ENCODE measurements at places on chromosomes 12 and 14.
A peak's percentile ranks its signal among the peaks of the same experiment; 100 is the strongest.

DNA sequence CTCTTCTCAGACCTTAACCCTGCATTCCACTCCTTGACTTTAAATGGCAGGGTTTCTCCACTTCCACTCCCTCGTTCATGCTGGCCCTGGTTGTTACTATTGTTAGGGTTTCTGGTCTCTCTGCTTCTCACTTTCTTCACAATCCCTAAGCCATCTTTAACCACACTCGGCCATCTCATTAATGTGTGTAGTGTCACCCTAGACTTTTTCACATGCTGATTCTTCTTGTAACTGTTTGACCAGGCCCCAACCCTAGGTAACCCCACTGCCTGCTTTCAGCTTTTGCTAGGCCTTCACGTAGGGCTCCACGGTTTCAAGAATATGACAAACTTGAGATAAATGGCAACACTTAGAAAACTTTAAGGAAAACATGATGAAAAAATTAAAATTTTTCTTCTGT, 195.1 kb downstream of the IPO8 start:
- no peak for DNase-seq

- DNase-seq, result no peak
Measured at GRCh38 chr12:106032623-106032925, 106.2 kb downstream of the NUAK1 start.

- no peak for DNase-seq
Measured at GRCh38 chr12:93148412-93148811, 219.3 kb upstream of the EEA1 start.

DNA sequence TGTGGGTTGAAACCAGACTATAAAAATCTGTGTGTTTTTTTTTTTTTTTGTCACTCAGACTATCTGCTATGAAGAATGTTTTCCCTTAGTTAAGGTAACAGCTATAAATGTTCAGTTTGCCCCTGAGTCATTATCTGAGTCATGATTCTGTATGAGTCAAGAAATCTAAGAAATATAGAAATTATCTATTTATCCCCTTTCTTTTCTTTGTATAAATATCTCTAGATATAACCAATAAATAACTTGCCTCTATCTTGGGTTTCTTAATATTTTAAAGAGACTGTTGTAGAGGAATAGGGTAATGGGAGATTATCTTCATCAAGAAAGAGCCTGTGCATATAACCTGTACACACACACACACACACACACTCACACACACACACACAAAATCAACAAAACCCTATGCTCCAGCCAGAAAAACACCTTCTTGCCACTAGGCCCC, 161.7 kb upstream of the EEA1 start:
- DNase-seq, result no peak

DNA sequence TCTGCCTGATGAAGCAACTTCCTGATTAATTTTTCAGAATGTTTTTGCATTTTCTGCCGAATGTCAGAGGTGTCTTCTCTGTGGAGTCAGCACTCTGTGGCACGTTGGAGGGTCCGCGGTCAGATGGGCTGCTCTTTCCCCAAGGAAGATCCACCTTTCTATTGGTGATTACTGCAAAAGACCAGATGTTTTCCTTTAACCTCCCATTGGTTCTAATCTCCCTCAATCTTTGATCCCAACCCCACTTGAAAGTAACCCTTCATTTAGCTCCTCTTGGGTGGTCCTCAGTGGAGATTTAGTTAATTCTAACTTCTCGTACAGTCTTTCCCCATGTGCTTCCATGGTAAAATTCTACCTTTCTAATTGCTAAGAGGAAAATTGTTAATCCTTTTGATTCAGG, 397.7 kb upstream of the DDHD1 start:
- no peak for DNase-seq

DNA sequence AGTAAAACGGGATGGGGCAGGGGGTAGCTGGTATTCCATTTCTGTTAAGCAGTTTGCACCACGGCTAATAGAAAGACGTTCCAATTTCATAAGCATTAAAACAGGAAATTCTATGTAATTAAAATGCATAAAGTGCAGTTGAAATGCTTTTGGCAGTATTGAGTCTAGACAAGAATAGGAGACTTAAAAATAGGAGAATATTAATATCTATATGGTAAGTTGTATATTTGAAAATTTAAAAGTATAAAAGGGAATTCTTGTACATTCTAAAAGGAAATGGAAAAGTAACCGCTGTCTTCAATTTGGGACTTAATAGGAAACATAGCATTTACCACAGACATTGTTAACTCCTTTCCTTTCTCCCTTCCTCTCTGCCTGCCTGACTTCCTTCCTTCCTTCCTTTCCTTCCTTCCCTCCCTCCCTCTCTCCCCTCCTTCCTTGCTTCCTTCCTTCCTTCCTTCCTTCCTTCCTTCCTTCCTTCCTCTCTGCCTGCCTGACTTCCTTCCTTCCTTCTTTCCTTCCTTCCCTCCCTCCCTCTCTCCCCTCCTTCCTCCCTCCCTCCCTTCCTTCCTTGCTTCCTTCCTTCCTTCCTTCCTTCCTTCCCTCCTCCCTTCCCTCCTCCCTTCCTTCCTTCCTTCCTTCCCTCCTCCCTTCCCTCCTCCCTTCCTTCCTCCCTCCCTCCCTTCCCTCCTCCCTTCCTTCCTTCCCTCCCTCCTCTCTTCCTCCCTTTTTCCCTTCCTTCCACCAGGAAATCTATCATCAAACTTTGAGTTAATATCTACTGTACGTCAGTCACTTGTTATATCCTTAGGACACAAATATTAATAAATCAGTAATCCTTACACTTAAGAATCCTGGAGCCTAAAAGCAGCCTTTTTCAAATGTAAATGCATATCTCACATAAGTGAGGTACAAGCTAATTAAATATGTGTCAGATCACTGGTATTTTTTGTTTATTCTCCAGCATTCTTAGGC, 1049.3 kb downstream of the GALC start:
- no peak for DNase-seq

GRCh38 chr14:104723651-104724406, at the start of gene ADSS1:
Gene ADSS1, plus strand, starts transcription at chr14:104724229. Its CDS starts 42 bp downstream, at chr14:104724271.
- peak; percentile 73 for DNase-seq

DNA sequence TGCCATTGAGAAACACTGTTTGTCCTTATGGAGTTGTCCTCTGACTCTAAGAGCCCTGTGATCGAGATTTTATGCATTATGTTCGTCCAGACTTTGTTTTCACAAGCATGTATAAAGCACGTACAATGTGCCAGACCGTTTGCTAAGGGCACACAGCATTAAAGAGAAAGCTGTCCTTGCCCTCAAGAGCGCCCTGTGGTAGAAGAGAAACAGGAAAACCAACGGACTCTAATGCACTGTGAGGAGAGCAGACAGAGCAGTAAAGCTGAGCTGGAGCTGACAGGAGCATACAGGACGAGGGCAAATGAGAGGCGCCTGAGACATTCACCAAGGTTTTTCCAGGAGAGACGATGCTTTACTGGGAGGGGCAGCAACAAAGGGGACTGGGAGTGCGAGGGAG, 66.2 kb upstream of the OVCH1 start:
- no peak for DNase-seq

DNA sequence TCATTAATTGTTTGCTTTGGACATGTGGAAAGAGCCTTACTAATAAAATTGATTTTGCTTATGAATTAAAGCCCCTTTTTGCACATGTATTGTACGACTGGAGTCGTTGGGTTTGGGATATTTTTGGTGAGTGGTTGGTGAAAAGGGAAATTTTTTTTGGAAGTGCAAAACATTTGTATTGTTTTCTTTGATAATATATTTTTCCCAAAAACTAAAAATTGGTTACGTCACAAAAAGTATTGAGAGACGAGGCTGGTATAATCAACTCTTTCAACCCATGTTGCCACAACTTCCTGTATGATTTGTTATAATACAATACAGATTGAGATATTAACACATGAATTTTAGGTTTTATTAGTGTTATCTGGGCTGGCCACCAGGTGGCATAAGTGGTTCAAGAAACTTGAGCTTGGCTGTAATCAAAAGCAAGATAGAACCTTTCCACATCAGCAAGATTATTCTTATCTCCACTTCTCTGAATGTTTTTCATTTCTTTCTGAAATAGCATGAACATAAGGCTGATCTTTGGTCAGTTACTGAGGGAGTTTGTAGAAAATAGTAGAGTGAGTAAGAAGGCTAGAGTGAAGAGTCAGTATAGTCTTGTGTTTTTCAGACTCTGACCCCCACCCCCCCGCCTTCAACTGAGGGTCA, 8.7 kb downstream of the NGDN start:
- peak; percentile 40 for DNase-seq

DNA sequence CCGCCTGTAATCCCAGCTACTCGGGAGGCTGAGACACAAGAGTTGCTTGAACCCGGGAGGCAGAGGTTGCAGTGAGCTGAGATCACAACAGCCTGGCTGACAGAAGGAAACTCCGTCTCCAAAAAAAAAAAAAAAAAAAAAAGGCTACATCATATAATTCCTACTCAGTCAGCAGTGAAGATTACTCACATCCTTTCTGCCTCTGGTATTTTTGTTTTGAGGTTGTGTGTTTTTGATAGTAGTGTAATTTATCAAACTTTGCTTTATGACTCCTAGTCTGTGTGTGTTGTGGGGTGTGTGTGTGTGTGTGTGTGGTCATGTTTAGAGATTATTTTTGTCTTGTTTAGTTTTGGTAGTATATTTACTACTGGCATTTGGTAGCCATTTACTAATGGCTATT, 29.8 kb upstream of the DLGAP5 start:
- no peak for DNase-seq

DNA sequence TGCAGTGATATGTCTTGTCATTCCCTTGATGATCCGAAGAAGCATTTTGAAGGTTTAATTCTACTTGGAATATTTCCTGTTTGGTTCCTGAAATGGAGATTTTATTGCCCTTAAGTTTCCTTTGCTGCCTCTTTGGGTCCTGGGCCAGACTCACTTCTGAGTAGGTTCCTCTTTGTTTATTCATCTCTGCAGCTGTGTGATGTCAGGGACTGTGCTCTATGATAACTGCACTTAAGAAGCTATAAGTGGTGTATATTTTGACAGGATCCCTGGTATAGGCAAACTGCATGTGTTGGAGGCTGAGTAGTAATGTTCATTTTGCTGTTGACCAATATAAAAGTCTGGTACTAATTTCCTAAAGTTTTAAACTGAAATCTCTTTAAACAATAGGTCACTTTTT, at the start of gene KLRC4:
TSS of gene KLRC4 (minus strand) at position 366 of the 400 bp plus-strand sequence. CDS start at position 184, 182 bp downstream.
- no peak for DNase-seq

DNA sequence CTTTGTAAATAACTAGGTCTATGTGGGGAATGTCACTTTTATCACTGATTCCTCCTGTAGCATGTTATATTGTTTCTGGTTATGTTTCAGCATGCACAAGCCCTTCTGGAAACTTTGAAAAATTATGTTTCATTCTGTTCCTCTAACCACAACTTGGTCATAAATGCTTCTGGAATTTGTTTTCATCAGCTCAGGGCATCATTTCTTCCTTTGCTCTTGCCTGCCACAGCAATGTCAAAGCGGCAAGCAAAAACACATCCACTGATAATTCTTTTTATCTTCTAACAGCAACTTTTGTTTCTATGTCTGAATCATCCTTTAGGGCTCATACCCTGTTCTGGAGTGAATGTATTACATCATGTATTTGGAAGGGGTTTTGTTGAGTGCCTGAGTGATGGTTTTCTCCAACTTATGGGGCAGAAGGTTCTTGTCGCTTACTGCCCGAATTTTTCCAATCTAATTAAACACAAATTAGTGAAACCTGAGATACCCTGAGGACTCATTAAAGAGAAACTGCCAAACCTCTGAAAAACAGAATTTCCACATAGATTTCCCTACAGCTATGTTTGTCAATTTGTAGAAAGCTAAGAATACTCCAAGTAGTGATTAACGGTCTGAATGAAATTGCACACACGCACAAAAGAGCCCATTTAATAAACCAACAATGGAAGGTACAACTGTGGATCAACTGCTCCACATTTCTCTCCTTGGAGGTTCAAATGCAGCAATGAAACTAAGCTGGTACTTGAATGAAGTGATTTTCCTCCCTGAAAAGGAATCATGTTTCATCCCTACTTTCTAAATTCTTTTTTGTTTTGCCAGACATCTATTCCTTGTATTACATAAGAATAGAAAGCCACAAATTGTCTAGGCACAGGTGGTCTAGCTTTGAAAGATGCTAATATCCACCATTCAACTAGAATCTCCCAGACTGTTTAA, 173.5 kb upstream of the KRR1 start:
- no peak for DNase-seq

DNA sequence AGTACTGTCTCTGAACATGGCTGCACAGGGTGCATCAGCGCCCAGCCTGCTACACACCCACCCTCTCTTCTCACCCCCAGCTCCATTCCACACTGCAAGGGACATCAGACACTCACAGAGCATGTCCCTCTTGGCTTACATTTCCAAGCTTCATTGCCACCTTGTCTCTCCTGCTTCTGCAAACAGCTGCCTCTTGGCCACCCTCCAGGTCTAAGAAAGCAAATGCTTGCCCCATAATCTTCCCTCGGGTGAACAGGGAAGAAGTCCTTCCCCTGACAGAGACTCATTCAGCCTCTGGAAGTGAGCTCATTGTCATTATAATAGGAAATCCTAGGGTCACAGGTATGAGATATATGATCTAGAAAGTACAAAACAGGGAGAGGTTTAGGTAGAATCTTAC, 505.2 kb downstream of the RMST start:
- DNase-seq, result no peak

- DNase-seq, result no peak
Measured at GRCh38 chr14:62179367-62180018, 417.3 kb downstream of the SNAPC1 start.

- no peak for DNase-seq
Measured at GRCh38 chr12:6948873-6949594, 2.1 kb upstream of the PTPN6 start.

- DNase-seq, result no peak
Measured at GRCh38 chr14:103195828-103196615, 72.8 kb downstream of the TNFAIP2 start.

- no peak for DNase-seq
Measured at GRCh38 chr12:14858513-14858912, 15.2 kb upstream of the ART4 start.

- no peak for DNase-seq
Measured at GRCh38 chr12:102465762-102466560, 14.4 kb downstream of the IGF1 start.

DNA sequence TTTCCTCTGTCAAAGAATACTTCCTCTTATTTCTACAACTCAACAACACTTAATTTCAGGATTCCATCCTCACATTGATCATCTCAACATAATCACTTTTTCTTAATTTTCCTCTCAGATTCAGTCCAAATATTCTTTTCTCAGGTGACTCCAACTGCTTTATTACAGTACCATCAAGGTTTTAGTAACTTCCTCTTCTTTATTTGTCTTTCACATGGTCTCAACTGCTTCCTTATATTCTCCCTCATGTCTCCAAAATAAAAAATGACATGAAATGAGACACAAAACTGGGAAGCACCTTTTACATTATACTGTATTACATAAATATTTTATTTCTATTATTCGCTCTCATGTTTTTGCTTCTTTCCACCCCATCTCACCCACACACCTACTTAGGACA, 55.5 kb downstream of the PPP2R5E start:
- no peak for DNase-seq

GRCh38 chr14:87066221-87066817, 926.7 kb downstream of the GALC start:
- no peak for DNase-seq

- no peak for DNase-seq
Measured at GRCh38 chr14:84129941-84130340, 1400.0 kb upstream of the FLRT2 start.

- DNase-seq, result no peak
Measured at GRCh38 chr12:34602213-34602940, 580.1 kb downstream of the ALG10 start.

- no peak for DNase-seq
Measured at GRCh38 chr12:66915306-66915904, 236.5 kb upstream of the GRIP1 start.

GRCh38 chr14:100292776-100293461, 13.3 kb downstream of the SLC25A29 start:
- no peak for DNase-seq

GRCh38 chr12:104588047-104588920, 131.5 kb downstream of the CHST11 start:
- no peak for DNase-seq
